Effector memory CD8-positive, alpha-beta T cell (primary cell): ENCODE measurements at places on chromosomes 5 and 9.

- no peak for DNase-seq
Observed at GRCh38 chr9:107587191-107587963, 97.8 kb upstream of the KLF4 start.

DNA sequence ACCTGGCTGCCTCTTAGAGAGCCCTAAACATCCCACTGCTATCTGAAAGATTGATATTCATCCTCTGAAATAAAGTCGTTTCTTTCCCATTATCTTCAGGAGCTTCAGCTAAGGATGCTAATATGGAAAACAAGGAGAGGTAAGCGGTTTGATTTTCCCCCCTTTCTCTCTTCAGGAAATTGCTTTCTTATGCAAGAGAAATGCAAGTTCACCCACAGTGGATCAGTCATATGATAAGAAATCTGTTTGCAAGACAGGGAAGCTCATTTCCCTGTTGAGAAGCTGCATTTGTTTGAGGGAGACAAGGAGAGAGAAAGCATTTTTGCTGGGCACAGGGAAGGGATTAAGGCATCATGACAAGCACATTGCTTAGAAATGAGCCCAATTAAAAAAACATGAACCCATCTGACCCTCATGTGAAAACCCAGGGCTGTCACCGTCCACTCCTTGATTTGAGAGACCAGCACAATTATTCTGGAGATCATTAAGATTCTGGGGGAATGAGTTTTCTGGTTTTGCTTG is 53.7 kb upstream of the BOD1 start:
- DNase-seq, result no peak

- no peak for DNase-seq
Observed at GRCh38 chr5:52837068-52837467, 49.4 kb downstream of the ITGA1 start.

- no peak for DNase-seq
Observed at GRCh38 chr5:159883522-159883950, 32.7 kb upstream of the ADRA1B start.

GRCh38 chr9:116349684-116350083 is 196.1 kb downstream of the PAPPA start:
- no peak for DNase-seq

GRCh38 chr5:78794693-78795215 is 146.2 kb upstream of the LHFPL2 start:
- no peak for DNase-seq

GRCh38 chr5:32143617-32144377 is 30.3 kb downstream of the GOLPH3 start:
- no peak for DNase-seq

- no peak for DNase-seq
Observed at GRCh38 chr5:14066326-14066725, 76.8 kb upstream of the TRIO start.

- no peak for DNase-seq
Observed at GRCh38 chr9:13491138-13491492, 211.6 kb upstream of the MPDZ start.

DNA sequence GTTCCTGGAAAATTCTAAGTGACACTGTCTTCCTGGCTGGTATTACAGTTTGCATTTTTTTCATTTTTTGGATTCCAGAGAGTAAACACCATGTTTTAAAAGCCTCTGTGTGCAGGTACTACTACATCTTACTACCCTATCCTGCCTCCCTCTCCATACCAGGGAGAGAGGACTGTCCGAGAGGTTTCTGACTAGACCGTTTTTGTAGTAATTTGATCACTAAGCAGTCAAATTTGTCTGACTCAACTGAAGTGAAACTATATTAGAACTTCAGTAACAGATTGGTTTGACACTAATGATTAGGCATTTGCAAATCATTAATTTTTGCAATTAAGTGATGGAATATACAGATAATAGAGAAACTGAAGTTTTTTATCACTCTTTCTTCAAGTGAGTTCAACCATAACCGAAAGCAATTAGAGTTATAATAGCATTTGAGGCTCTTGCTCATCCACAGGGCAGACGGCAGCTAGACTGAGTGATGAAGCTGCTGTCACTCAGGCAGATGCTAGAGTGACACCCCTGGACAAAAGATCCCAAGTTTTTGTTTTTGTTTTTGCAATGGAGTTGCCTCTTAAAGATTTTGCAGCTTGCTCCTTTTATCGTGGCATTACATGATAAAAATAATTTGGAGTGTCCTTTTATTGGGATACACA is 44.3 kb downstream of the SMARCA2 start:
- no peak for DNase-seq

- DNase-seq, result no peak
Observed at GRCh38 chr5:96687812-96688453, 25.8 kb downstream of the CAST start.

- no peak for DNase-seq
Observed at GRCh38 chr5:2697446-2698200, 53.9 kb downstream of the IRX2 start.

GRCh38 chr5:174491265-174491664 is 233.1 kb upstream of the MSX2 start:
- no peak for DNase-seq

GRCh38 chr9:21813575-21814473 is 11.4 kb downstream of the MTAP start:
- DNase-seq, result peak; percentile 69

DNA sequence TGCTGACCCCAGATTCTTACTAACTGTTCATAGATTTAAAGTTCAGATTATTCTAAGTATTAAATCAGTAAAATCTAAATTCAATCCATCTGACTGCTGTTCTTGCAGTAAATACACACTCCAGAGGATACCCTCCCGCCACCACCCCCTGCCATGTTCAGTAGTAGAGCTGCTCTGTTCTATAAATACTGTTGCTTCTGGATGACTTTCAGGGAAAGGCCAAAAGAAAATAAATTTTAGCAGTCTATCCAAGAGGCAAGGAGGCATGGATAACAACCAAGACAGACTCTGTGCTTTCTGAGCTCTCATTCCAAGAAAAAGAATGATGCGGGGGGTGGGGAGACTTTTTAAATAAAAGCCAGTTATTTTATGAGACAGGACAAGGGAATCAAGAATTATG is 115.1 kb downstream of the ADAMTS6 start:
- no peak for DNase-seq

- DNase-seq, result no peak
Observed at GRCh38 chr9:122453677-122454135, 24.0 kb downstream of the OR1J1 start.

DNA sequence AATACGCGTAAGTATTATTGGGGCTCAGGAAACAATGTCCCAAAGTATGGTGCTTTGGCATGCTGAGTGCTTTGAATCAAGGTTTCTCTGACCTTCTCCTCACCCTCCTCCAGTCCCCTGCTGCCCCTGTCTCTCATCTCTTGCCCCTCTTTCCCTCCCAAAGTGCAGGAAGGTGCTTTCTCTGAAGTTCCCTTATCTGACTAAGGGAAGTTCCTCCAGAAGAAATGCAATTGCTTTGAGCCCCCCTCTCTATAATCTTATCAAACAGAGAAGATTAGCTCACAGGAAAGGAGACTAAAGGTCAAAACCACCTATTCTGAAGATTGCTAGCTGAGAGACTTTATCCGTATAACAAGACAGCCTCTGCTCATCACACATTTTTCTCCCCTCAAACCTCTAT is 288.1 kb downstream of the ARL15 start:
- no peak for DNase-seq

DNA sequence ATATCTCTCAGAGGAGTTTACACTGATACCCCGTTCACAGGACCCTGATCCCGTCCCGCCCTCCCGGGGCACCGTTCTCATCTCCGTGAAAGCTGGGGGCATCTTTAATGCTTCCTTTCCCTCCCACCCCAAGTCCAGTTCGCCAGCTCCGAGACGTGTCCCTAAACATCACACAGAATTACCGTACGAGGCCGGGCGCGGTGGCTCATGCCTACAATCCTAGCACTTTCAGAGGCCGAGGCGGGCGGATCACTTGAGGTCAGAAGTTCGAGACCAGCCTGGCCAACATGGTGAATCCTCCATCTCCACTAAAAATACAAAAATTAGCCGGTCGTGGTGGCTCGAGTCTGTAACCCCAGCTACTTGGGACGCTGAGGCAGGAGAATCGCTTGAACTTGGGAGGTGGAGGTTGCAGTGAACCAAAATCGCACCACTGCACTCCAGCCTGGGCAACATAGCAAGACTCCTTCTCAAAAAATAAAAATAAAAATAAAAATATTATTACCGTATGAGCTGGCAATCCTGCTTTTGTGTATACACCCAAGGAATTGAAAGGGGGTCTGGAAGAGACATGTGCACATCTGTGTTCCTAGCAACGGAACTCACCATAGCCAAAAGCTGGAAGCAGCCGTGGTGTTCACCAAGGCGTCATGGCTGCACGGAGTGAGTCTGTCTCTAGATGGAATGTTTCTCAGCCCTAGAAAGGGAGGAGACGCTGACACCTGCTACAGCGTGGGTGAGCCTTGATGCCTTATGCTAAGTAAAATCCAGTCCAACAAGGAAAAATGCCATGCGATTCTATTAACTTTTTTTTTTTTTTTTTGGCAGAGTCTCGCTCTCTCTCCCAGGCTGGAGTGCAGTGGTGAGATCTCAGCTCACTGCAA is 1.2 kb upstream of the ABO start:
- no peak for DNase-seq

DNA sequence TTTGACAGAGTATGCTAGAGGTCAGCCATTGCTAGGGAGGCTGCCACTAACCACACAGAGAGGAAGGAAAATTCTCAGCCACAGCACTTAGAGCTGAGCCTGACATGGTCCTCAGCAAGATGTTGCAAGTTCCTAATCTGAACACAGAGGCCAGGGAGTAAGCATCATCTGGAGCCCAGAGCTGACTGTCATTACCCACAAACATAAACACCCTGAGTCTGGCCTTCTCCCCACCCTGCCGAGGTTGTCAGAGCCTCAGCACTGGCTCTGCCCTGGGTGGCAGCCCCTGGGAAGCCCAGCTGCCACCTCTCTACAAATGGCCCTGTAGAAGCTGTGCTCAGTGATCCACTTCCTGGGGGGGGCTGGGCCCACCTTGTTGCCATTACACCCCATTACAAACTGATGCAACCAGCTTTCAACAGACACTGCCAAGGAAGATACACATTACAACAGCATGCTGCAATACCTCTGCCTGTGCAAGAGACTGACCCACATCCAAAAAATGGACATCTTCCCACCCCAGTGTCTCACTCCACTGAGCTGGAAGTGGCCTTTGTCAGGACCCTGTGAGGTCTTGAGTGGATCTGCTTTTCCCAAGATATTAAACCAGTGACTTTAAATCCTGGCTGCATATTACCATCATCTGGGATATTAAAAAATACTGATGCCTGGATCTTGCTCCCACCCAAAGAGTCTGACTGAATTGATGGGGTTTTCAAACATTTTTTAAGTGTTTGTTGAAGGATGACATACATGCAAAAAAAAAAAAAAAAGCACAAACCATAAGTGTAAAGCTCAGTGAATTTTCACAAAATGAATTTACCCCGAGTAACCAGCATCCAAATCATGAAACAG is 33.0 kb downstream of the IRF1 start:
- peak; percentile 68 for DNase-seq

GRCh38 chr9:78791779-78792178 is 494.9 kb downstream of the PSAT1 start:
- DNase-seq, result no peak

DNA sequence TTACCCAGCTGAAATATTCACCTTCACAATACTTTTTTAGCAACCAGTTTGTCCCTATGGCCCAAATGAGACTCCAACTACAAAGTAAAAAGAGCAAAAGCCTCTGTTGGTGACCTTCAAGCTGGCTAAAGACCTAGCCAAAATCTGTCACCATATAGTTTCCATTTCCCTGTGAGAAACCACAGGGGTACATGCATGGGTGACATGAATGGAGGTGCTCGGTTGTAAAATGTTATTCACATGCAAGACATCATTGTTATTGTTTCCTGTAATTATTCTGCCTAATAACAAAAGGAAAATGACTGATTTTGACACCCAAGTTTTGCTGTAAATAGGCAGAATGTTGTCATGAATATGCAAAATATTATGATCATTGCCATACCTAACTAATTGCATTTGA is 285.3 kb downstream of the ZNF608 start:
- no peak for DNase-seq

- DNase-seq, result no peak
Observed at GRCh38 chr5:74209571-74209970, 431.0 kb downstream of the ENC1 start.

GRCh38 chr5:6711409-6712141 is 1.7 kb upstream of the TENT4A start:
- no peak for DNase-seq

- no peak for DNase-seq
Observed at GRCh38 chr9:135779571-135779970, 77.6 kb downstream of the KCNT1 start.

GRCh38 chr5:80676706-80677105 is 21.9 kb upstream of the DHFR start:
- DNase-seq, result no peak

GRCh38 chr9:95954940-95955339 is 79.4 kb downstream of the ERCC6L2 start:
- DNase-seq, result no peak
